Small intestine (tissue), 16 donors: ENCODE measurements at places on chromosomes 13 and 19. TPM values are rescaled to one million over a fixed set of nuclear protein-coding genes. Genes with fewer than 3 reads are reported as not detected.

Gene PCDH8
- not detected for polyA plus RNA-seq

DNA sequence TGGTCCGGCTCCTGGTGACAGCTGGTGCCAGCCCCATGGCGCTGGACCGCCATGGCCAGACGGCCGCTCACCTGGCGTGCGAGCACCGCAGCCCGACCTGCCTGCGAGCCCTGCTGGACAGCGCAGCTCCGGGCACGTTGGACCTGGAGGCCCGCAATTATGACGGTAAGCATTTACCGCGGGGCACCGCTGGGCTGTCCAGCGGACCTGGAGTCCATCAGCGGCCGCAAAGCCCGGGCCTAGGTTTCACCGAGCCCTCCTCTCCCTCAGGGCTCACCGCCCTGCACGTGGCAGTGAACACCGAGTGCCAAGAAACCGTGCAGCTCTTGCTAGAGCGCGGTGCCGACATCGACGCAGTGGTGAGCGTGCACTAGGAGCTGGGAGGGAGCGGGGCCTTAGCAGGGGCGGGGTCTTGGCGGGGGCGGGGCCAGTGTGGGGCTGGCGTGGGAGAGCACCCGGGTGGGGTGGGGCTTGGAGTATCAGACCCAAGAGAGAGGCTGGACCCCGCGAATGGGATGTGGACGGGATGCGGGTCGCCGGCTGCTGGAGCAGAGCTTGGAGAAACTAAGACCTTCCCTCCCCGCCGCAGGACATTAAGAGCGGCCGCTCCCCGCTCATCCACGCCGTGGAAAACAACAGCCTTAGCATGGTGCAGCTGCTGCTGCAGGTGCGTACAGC lies 8.7 kb downstream of the BCL3 start:
- H3K27me3 ChIP-seq, result no peaks in the 10 kb centered on the region
- H3K27ac ChIP-seq, result peak overlapping the region; percentile 40
- H3K4me1 ChIP-seq, result peaks cover 63% of the 10 kb centered on the region
- H3K36me3 ChIP-seq, result peaks cover 34% of the 10 kb centered on the region
- DNase-seq, result no peak
- peak overlapping the region; percentile 30 for H3K4me3 ChIP-seq

Gene SAMD4B
- 49.6 TPM for polyA plus RNA-seq

Gene CACNG8
- 0.12 TPM for polyA plus RNA-seq

DNA sequence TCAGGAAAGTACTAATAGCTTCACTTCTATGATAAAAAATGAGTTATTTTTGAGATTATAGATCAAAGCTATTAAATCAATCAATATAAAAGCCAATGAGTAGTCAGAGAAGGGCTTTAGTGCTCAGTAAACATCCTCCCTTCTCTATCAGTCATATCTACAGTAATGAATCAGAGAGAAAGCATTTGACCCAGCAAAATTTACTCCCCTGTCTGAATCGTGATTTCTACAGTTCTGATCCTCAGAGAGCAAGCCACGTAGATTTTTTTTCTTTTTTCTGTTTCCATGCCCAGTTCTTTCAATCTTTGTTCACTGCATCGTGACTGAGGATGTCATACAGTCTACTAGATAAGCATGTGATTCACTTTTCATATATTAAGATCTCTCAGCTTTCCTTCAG lies 16.2 kb upstream of the MBNL2 start:
- H3K27me3 ChIP-seq, result no peaks in the 10 kb centered on the region
- no peaks in the 10 kb centered on the region for H3K4me1 ChIP-seq
- no peak overlapping the region for H3K27ac ChIP-seq
- no peak for DNase-seq
- H3K36me3 ChIP-seq, result no peaks in the 10 kb centered on the region
- H3K4me3 ChIP-seq, result no peak overlapping the region

DNA sequence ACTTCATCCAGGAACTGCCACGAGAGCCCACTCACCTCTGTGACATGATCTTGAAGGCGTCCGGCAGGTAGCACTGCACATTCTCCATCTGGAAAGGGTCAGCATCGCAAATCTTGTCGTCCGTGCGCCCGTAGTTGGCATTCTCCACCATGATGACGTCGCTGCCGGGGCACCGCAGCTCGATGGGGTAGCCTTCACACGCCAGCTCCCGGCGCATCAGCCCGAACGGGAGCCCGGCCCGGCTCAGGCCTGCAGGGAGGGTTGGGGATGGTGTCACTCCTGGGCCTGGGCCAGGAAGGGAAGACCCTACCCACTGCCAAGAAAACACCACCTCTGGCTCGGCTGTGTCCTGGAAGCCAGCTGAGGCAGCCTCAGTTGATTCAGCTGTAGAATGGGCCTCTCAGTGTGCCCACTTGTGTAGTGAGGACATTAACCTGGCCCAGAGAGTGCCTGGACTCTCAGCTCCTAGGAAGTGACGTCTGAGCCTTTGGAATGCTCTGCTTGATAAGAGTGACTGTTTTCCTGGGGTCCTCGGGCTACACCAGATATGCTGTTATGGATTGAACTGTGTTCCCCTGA lies 28.4 kb downstream of the ADGRL1 start:
- H3K27me3 ChIP-seq, result no peaks in the 10 kb centered on the region
- H3K36me3 ChIP-seq, result peaks cover 64% of the 10 kb centered on the region
- no peak for DNase-seq
- no peak overlapping the region for H3K27ac ChIP-seq
- H3K4me3 ChIP-seq, result no peak overlapping the region
- H3K4me1 ChIP-seq, result no peaks in the 10 kb centered on the region

GRCh38 chr19:29492769-29493168 lies 33.0 kb upstream of the VSTM2B start:
- DNase-seq, result no peak
- no peaks in the 10 kb centered on the region for H3K4me1 ChIP-seq
- H3K36me3 ChIP-seq, result no peaks in the 10 kb centered on the region
- H3K27me3 ChIP-seq, result no peaks in the 10 kb centered on the region
- no peak overlapping the region for H3K27ac ChIP-seq
- no peak overlapping the region for H3K4me3 ChIP-seq

Gene CHST8
- not detected for polyA plus RNA-seq
